Iris pigment epithelial cell (primary cell): ENCODE measurements at places on chromosomes 11 and 22.

DNA sequence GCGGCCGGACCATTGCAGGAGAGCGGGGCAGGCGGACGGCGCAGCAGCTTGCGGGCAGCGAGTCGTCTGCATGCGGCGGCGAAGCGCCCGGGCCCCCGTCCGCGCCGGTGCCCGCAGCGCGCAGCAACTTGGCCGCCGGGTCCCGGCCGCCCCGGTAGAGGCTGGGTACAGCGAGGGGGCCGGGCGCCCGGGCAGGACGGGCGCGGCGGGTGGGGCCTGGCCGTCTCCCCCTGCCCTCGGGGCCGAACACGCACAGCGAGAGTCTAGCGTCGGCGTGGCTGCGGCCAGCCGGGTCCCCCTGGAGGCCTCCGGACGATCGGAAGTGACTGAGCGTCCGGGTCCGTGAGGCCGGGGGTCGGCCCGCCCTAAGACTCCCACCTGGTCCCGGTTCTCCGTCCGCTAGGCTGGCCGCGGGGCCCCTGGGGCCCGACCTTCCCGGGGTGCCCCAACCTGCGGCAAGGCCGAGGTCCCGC lies 775 bp upstream of the TRABD start:
- DNase-seq, result no peak

DNA sequence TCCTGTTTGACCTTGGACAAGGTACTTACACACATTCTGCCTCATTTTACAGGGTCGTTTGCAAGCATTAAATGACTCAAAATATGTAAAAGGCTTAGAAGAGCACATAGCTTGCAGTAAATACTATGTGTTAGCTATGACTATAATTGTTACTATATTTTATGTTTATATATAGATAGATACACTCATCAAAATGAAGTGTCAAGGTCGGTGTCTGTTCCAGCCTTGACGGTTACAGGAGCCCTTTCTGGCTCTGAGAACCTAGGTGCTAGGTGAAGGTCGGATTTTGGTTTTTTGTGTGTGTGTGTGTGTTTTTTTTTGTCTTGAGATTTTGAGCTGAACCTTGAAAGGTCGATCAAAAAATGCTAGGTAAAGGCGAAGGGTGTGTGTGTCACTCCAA lies 24.5 kb upstream of the LIMK2 start:
- DNase-seq, result no peak

DNA sequence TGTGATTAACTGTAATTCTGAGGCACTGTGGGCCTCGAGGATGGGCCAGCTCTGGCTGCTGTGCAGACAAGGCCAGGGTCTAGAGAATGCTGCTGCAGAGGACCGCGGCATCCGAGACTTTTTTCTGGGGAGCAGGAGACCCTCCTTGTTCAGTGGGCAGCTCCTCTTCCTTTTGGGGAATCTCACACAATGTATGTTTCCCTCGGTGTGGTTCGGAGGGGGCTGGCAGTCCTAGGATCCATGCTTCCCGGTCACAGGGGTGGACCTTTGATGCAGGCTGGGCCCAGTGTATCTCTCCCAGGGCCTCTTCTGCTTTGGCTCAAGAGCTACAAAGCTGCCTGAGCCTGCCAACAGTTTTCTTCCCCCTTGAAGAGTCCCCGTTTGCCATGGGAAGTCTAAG lies 31.5 kb downstream of the MYEOV start:
- no peak for DNase-seq

DNA sequence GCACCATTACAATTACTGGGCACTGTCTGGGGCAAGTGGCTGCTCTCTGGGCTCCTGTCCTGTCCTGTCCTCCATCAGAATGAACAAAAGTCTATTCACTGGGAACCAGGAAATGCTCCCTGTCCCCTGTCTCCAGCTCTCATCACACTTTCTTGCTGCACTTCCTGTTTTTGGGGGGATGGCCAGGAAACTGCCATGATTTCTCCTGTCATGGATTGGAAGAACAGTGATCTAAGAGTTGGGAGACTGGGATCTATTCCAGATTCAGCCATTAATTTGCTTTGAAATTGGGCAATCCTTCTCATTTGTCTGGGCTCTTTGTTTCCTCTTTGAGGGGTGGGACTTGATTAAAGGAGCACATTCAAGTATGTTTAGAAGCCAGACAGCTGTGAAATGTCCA lies 61.4 kb upstream of the KIRREL3 start:
- no peak for DNase-seq

GRCh38 chr11:45102810-45103621 lies 43.4 kb upstream of the PRDM11 start:
- peak; percentile 91 for DNase-seq

- DNase-seq, result no peak
These were observed 93.6 kb downstream of the NELL1 start for GRCh38 chr11:20762980-20763379.

- no peak for DNase-seq
These were observed 2.7 kb upstream of the ARHGAP42 start for GRCh38 chr11:100684101-100685065.

DNA sequence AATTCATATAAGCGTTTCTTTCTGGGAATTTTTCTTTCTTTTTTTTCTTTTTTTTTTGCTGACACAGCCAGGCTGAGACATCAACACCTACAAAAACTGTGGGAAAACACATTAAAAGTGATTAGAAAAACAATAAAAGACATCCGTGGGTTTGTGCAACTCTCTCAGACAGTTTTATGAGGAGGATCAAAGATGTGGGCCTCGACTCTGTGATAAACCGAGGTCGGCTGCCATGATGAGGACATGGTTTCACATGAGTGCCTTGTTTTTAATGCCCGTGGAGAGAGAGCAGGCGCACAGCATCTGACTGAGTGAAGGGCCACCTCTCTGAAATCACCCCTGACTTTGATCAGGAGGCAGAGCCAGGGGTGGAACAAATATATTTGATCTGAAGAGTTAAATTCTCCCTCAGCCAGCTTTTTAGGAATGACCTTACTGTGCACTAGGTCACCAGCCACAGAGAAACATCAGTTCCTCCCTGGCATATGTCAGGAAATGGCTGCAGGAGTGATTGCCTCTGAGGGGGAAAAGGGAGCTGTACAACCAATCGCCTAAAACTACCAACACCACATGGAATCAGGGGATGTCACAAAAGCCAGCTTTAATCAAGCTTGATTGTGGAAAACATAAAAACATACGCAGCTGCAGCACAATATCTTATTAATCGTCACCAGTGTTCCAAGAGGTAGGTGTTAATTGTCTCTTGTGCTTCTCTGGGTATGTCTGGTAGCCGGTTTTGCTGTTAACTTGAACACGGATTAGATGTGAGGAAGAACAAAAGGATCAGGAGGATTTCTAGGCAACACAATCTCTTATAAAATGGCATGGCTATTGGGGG lies 164.7 kb downstream of the MAML2 start:
- DNase-seq, result no peak

GRCh38 chr11:83006877-83007330 lies 64.8 kb downstream of the RAB30 start:
- no peak for DNase-seq

GRCh38 chr11:16059332-16059731 lies 297.0 kb downstream of the SOX6 start:
- DNase-seq, result no peak
